Activated T-helper 17 cell treated with anti-CD3 and anti-CD28 coated beads, Interleukin-2, amount 50 U/mL, for 72 hours (primary cell): ENCODE measurements at places on chromosomes 7 and 10. TPM values are rescaled to one million over a fixed set of nuclear protein-coding genes. Genes with fewer than 3 reads are reported as not detected.
A peak's percentile ranks its signal among the peaks of the same experiment; 100 is the strongest.

OGDHL gene
- total RNA-seq: 0.21 TPM

SPDYE5 gene
- total RNA-seq: 0.24 TPM

SUGCT gene
- total RNA-seq: 0.80 TPM

SPDYE6 gene
- total RNA-seq: not detected

- peak; percentile 90 for ATAC-seq
- no peaks in the 10 kb centered on the region for H3K27me3 ChIP-seq
- no peaks in the 10 kb centered on the region for H3K36me3 ChIP-seq
Observed at GRCh38 chr10:114801411-114801813, 20.2 kb upstream of the FHIP2A start.

- ATAC-seq: no peak
- no peak overlapping the region for H3K27ac ChIP-seq
- H3K4me1 ChIP-seq: no peaks in the 10 kb centered on the region
- no peaks in the 10 kb centered on the region for H3K36me3 ChIP-seq
- H3K27me3 ChIP-seq: no peaks in the 10 kb centered on the region
Observed at GRCh38 chr10:107081644-107082043, 82.9 kb downstream of the SORCS1 start.

- H3K27ac ChIP-seq: no peak overlapping the region
- H3K4me3 ChIP-seq: no peak overlapping the region
- H3K27me3 ChIP-seq: no peaks in the 10 kb centered on the region
- H3K36me3 ChIP-seq: no peaks in the 10 kb centered on the region
- H3K4me1 ChIP-seq: no peaks in the 10 kb centered on the region
Observed at GRCh38 chr7:46396481-46396880, 475.4 kb upstream of the IGFBP3 start.

GRCh38 chr7:117603627-117604026 lies 123.8 kb downstream of the CFTR start:
- no peaks in the 10 kb centered on the region for H3K4me1 ChIP-seq
- ATAC-seq: no peak
- H3K27ac ChIP-seq: no peak overlapping the region
- peaks cover 3% of the 10 kb centered on the region for H3K27me3 ChIP-seq
- no peaks in the 10 kb centered on the region for H3K36me3 ChIP-seq
- no peak overlapping the region for H3K4me3 ChIP-seq
